ENCODE measurements at places on chromosomes 7 and 10.

GRCh38 chr7:16708511-16708910, 45.0 kb upstream of the TSPAN13 start:
- no peak for DNase-seq

- DNase-seq: no peak
Measured at GRCh38 chr7:102942868-102943267, 30.1 kb downstream of the LRRC17 start.

DNA sequence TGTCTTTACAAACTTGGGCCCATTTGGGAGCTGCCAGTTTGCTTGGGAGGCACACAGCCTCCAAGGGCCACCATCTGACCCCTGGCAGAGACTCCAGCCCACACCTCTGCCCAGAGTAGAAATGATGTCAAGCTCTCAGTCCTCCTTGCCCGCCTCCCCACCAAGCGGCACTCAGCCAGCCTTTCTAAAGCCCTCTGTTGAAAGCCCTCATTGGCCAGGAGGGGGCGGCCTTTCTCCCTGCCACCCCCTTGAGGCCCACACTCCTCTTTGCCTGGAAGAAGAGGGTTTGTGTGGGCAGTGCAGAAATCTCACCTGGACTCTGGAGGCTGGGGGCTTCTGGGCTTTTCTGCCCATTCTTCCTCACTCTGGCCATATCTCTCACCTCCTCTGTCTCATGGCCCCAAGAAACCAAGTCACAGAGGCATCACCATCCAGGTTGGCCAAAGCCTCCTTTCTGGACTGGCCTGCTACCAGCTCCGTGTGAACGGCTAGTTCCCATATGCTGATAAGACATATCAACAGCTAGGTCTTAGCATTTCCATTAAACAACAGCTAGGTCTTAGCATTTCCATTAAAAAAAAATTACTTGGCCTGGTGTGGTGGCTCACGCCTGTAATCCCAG, 36.1 kb downstream of the UBTD1 start:
- peak; percentile 80 for DNase-seq

- no peak for DNase-seq
Measured at GRCh38 chr7:108073305-108074070, 56.7 kb downstream of the LAMB4 start.

DNA sequence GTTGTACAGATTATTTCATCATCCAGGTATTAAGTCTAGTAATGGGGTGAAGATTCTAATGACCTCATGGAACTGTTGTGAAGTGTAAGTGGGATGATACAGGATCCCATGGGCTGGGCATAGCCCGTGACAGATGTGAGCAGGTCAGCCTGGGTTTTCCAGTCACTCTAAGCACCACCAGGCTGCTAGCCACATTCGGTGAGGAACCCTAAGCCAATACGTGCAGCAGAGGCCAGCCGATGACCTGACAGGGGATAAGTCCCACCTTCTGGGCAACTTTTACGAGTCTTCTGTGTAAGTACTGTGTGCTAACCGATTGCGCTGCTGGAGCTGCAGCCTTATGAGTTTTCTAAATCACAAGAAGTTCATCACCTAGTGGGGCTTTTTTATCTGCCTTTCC, 7.3 kb downstream of the ZNF503 start:
- DNase-seq: no peak

- DNase-seq: peak; percentile 52
Measured at GRCh38 chr7:116153050-116153449, 57.3 kb upstream of the TES start.

- DNase-seq: no peak
Measured at GRCh38 chr7:140992422-140992821, 22.3 kb downstream of the MRPS33 start.

DNA sequence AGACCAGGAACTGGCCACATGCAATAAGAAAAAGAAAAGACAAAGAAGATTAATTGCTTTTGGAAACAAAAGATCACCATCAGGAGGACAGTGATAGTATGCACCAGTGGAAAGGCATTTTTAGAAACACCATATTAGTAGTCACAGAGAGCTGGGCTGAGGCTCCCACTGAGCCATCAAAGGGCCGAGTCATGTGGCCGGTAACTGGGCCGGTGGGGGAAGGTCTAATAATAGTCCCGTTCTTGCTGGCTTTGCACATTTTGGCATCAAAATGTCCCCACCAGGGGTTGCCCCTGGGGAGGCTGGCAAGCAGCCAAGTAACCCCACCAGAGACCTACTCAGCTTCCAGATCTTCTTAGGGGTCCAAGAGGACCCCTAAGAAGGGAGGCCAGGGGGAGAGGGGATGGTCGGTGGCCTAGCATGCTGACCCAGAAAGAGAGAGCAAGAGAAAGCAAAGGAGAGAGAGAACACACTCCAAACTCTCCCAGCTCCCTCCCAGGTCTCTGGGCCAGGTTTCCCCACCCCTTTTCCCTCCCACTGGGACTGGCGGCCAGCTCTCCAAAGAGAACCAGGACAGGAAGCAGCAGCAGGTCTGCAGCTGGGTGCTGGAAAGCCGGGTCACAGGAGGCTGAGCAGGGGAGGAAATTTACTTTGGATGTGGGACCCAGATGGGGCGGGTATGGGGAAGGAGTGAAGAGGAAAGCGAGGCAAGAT, 70.2 kb upstream of the FGFR2 start:
- DNase-seq: no peak

DNA sequence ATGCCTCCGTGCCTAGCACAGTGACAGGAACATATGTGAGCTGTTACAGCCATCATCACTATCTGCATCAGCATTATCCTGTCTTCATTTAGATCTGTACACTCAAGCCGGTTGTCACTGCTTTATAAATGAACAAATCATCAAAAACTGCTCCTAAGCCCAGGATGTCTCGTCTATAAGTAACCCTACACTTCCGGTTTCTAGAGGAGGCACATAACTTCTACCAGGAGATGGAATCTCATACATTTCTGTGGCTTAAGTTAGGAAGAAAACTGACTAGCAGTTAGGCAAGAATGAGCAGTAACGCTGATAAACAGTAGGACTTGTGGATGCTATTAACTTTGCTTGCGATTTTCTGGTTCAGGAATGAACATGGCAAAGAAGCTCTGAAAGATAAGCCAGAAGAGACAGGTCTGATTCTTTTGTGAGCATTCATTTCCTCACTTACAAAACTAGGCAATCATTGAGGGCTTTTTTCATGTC, 1199.2 kb downstream of the SORCS3 start:
- DNase-seq: no peak

DNA sequence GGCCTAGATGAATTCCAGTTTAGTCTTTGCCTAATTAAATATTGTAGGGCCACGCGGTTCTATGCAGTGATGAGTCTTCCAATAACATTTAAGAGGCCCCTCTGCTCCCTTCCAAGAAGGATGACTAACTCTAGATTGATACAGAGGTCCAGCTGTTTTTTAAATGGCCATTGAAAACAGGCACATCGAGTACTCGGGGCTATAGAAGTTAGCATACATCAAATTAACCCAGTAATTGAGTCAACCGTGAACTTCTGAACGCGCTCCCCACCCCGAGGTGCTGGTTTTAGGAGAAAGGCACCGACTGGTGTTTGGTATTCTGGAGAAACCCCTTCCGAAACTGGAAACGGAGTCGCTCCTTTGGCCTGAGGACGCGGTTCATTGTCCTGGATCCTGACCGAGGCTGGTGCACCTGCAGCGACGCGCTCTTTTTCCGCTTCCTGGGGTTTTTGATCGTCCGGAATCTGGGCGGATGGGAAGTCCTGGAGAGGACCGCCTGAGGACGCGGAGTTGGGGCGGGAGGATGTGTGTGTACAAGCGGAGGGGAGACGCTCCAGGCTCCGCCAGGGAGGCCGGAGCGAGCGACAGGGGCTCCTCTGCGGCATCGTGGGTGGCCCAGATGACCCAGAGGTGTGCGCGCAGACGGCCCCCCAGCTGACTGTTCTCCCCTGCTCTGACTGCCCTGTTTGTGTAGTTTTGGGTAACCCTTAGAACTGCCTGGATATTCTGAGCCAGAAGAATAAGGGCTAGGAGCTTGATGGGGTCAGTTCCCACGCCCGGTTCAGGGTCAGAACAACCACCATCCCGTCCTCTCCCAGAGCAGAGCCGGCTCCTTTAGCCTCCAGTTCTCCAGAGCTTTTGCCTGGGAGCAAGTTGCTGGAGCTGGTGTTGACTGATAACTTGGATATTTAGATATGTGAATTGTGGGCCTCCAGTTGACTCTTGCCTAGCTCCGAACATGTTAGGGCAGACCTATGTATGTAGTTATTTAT, 711 bp downstream of the FAM221A start:
- peak; percentile 84 for DNase-seq

- no peak for DNase-seq
Measured at GRCh38 chr7:12269100-12269895, 58.2 kb downstream of the TMEM106B start.

DNA sequence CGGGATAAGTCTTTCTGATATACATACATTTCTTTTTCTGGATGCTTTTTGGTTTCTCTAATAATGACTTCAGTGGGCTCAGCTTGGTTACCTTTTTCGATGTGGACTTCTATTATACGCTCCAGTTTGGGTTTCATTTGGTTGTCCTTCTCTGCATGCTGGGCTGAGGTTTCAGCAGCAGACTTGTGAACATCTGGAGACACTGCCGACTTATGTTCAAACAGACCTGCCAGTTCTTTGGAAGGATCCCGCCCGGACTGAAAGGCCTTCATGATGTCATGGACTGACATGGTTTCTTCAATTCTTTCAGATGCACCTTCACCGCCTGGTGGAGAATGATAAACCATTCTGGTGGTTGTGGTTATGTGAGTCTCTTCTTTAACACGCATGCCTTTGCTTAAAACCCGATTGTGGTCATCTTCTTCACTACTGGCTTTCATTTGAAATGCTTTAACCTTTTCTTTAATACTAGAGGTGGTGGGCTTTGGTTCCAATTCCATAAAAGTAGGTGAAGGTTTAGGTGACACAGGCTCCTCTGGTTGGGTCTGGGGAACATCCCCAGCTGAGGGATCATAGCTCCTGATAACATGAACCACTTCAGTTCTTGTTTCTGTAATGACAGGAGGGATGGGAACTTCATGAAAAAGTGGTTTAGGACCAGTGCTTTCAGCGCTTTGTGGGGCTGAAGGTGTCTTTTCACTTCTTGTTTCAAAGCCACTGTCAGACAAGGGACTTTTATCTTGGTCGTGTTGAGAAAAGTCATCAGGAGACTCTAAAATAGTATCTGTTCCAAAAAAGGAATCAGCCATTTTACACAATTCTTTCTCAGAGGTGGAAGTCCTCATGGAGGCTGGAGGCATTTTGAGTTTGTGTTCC, 167.7 kb upstream of the CCDC6 start:
- no peak for DNase-seq

DNA sequence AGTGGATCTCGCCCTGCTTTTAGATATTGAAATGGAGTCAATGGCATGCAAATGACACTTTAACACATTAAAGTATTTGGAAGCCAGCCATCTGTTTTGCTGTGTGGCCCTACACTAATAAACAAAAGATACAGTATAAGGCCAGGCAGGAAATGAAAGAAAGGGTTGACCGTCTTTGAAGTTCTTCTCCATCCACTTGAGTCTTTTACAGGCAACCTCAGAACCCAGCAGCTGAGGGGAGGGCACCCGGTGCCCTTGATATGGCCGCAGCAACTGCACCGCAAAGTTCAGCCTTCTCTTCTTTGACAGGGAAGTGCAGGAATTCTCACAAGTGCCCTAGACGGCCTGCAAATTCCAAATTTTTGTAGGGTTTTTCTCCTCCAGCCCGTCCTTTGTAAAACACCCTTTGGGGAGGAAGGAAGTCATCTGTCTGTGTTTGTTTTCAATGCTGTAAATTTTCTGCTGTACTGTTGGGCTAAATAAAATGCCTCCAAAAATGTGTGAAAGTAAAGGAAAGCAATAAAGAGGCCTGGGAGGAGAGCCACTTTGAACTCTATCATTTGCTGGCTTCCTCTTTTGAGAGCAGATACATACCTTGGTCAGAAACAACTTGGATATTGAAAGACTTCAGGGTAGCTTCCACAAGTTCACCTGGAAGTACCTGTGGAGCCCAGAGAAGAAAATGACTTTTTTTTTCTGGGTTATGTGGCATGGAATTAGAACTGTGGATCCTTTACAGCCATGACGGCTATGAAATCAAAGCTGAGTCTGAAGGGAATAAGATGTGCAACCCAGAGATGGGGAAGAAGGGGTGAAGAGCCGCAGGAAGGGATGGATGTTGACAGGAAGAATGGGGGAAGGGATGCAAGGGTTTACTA, 3.6 kb downstream of the HOXA1 start:
- no peak for DNase-seq
